Activated naive CD4-positive, alpha-beta T cell treated with anti-CD3 and anti-CD28 coated beads for 36 hours (primary cell): ENCODE measurements at places on chromosomes 3 and 15.
A peak's percentile ranks its signal among the peaks of the same experiment; 100 is the strongest.

DNA sequence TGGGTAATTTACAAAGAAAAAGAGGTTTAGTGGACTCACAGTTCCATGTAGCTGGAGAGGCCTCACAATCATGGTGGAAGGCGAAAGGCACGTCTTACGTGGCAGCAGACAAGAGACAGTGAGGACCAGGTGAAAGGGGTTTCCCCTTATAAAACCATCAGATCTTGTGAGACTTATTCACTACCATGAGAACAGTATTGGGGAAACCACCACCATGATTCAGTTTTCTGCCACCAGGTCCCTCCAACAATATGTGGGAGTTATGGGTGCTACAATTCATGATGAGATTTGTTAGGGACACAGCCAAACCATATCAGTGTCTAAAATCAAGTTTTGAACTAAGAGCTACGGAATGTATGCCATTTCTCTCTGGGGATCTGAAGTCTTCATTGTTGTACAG, 354.8 kb upstream of the C2CD4B start:
- DNase-seq, result peak; percentile 7

GRCh38 chr3:18046131-18046915, 303.9 kb upstream of the TBC1D5 start:
- DNase-seq, result no peak

DNA sequence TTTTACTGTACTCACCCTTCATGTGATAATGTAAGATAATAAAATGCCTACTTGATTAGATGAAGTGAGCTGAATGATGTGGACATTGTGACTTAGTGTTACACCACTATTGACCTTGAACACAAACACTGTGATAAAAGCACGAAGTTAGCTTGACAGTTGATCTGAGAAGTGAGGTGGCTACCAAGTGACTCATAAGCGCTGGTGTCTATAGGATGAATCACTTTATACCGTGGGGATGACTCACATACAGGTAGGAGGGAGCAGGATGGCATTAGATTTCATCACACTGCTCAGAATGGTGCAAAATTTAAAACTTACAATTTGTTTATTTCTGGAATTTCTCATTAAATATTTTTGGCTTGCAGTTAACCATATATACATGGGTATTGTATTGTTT, 174.7 kb upstream of the CNTN3 start:
- DNase-seq, result no peak

DNA sequence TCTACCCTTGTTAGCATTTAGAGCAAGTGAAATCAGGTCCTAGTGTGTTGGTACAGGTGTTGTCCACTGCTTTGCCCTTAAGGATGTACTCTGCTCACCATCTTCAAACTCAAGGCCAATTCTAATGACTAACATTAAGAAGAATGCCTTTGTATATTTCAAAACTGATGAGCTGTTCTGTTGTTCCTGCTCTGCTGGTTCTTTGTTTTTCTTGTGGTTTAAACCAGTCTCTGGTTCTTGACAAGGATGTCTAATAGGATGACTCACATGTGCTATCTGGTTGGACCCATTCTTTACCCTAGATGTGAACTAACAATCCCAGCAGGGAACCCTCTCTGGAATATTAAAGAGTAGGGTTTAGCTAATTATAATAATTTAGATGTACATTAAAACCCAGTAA, 17.3 kb downstream of the ABHD5 start:
- DNase-seq, result no peak

DNA sequence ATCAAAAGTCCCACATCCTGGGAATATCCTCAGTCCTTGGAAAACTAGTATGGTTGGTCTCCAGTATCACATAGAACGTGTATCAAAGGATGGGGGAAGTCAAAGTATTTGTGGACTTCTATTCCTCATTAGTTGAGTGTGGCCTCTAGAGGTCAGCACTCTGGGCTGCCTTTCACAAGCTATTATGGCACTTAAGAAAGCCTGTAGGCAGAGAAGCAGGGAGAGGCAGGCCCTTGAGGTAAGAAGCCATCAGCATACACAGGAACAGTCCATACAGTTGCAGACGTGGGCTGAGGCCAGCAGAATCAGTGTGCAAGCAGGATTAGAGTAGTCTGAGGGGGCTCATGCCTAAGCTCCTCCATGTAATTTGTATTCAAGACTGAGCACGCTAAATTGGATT, 341.7 kb downstream of the CLSTN2 start:
- DNase-seq, result no peak
